Uterus (tissue), 4 donors: ENCODE measurements at places on chromosomes 7 and 10. TPM values are rescaled to one million over a fixed set of nuclear protein-coding genes. Genes with fewer than 3 reads are reported as not detected.

DNA sequence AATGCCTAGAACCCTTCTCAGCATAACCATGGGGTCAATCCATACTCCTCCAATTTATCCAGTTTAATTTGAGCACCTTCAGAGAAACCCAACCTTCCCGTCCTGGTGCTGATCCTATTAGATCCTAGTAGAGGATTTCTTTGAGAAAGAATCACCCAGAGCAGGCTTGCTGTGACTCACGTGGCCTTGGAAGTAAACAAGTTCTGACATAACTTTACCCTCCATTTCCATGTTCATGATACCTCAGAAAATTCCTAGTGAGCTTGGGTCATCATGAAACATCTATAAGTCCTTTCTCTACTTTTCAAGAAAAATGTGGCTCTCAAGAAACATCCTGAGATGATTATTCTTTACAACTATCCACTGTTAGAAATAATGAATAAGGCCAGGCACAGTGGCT lies 71.7 kb downstream of the PRLHR start:
- no peaks in the 10 kb centered on the region for H3K4me1 ChIP-seq
- H3K27ac ChIP-seq, result no peak overlapping the region
- DNase-seq, result no peak
- H3K4me3 ChIP-seq, result no peak overlapping the region
- no peaks in the 10 kb centered on the region for H3K27me3 ChIP-seq

EMX2 gene
- total RNA-seq, result 16.0 TPM

GRCh38 chr10:72328045-72328828 lies 26.5 kb downstream of the DNAJB12 start:
- DNase-seq, result peak; percentile 67
- H3K4me1 ChIP-seq, result peaks cover 5% of the 10 kb centered on the region
- H3K36me3 ChIP-seq, result no peaks in the 10 kb centered on the region
- peak overlapping the region; percentile 42 for H3K27ac ChIP-seq

GRCh38 chr7:128361411-128362379 lies at the start of gene PRRT4:
TSS of gene PRRT4 (minus strand) at chr7:128361690.
- H3K4me1 ChIP-seq, result peaks cover 4% of the 10 kb centered on the region
- DNase-seq, result peak; percentile 33
- H3K27ac ChIP-seq, result no peak within 1 kb of the TSS

DNA sequence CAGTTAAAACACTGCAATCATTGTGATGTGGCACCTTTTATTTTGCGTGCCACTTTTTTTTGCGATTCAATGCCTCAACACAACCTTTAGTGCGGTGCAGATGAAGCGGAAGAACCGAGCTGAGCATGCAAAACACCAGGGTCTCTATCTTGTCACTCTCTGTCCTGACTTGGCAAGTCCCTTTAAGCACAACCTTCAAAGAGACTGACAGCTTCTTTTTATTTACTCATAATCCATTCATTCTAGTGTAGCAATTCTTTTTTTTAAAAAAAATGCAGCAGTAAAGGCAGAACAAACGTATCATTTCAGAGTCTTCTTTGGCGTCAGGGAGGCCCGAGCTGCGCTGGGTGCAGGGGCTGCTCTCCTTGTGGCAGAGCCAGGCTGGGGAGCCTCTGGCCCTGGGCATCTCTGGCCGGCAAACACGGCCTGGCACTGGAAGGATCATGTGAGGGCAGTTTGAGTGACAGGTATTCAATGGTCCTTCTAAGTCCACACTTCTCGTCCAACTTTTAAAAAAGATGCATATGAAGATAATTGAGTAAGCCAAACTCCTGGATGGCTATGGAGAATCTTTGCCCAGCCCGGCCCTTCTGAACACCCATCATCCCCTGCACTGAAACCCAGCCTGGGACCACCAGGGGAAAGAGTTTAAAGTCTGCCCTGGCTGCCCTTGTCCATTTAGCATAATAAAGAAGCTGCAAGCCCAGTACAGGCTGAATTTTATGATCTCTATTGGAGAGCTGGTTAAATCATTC lies 3.9 kb downstream of the PTF1A start:
- H3K4me3 ChIP-seq, result no peak overlapping the region
- peaks cover 13% of the 10 kb centered on the region for H3K4me1 ChIP-seq
- H3K27ac ChIP-seq, result no peak overlapping the region
- no peaks in the 10 kb centered on the region for H3K36me3 ChIP-seq

DNA sequence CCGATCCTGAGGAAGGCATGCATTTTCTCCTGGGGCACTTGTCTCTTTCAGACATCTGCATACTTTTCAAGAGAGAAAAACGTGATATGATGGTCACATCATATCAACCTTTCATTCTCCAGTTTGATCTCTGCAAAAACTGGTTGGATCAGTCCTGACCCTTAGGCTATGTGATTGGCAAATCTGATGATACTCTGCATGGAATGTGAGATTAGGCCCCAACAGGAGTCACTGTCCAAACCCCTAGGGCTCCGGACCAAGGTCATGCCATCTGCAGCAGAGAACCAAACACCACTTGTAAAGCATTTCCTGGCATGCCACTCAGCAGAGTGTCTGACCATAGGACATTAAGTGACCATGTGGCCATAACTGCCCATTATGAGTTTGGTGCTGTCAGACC lies 8.6 kb downstream of the GCK start:
- no peaks in the 10 kb centered on the region for H3K4me1 ChIP-seq
- no peaks in the 10 kb centered on the region for H3K27me3 ChIP-seq
- no peak overlapping the region for H3K4me3 ChIP-seq
- no peak overlapping the region for H3K27ac ChIP-seq

XRCC2 gene
- 0.37 TPM for total RNA-seq

DNA sequence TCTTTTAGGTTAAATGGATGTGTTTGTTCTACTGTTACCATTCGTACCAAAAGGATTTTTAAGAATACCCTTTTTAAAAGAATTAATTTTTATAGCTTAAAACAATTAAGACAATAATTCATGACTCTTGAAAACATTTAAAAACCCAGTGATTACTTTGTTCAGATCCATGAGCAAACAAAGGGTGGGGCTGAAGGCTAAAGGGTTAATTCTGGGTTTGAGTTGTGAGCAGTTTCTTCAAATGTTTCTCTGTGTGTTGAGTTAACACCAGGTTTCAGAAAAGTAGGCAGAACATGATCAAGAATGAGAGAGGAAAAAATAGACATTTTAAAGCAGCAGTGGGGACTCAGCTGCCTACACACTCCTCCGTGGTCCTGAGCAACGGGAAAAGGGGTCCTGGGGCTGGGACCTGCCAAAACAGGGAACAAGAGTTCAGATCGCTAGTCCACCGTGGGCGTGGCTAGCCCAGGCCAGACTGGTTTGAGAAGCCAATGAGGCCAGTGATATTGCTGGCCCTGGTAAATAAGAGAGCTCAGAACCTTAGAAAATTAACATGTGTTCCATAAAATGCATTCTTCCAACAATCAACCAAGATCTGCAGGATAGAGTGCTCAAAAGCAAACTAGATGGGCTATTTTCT lies 14.9 kb upstream of the EZH2 start:
- H3K27ac ChIP-seq, result no peak overlapping the region
- no peak overlapping the region for H3K4me3 ChIP-seq
- H3K36me3 ChIP-seq, result no peaks in the 10 kb centered on the region
- H3K27me3 ChIP-seq, result no peaks in the 10 kb centered on the region
- DNase-seq, result no peak

DNA sequence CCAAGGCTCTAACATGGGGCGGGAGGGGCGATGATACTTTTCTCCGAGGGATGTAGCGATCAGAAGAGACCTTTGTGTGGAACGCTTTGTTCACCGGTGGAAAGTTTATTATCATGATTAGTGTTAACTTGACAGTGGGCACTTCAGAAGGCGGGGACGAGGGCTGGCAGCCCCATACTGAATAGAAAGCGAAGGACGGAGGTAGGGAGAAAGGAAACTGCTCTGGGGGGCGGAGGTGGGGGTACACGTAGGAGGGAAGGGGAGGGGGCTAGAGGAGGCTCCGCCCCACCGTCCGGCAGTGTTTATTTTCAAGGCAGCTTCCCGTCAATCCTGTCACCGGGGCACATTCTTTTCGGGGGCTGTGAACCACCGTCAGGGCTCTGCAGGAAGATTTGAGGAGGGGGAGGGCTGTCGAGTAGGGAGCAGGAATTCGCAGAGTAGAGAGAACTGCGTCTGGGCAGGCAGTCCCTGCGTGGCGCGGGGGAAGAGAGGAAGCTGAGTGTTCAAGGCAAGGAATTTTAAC lies 9.4 kb upstream of the NKX2-3 start:
- H3K27me3 ChIP-seq, result peaks cover 17% of the 10 kb centered on the region
- H3K27ac ChIP-seq, result no peak overlapping the region
- no peak overlapping the region for H3K4me3 ChIP-seq

PRLHR gene
- total RNA-seq, result 2.4 TPM
